ENCODE measurements at places on chromosomes 11 and 22.

- no peaks in the 10 kb centered on the region for H3K27me3 ChIP-seq
- H3K4me1 ChIP-seq, result no peaks in the 10 kb centered on the region
- no peaks in the 10 kb centered on the region for H3K36me3 ChIP-seq
- no peak overlapping the region for H3K27ac ChIP-seq
These were observed 90.4 kb downstream of the WNT7B start for GRCh38 chr22:45886540-45886939.

GRCh38 chr11:57426929-57427726 lies at the start of gene SLC43A3:
TSS of gene SLC43A3 (minus strand) at chr11:57427121. CDS start at chr11:57426172, 949 bp downstream.
- H3K4me1 ChIP-seq, result peaks cover 24% of the 10 kb centered on the region
- DNase-seq, result peak; percentile 36
- H3K4me3 ChIP-seq, result peak within 1 kb of the TSS; percentile 56
- no peaks in the 10 kb centered on the region for H3K27me3 ChIP-seq

- H3K36me3 ChIP-seq, result no peaks in the 10 kb centered on the region
- H3K4me1 ChIP-seq, result peaks cover 28% of the 10 kb centered on the region
- no peak overlapping the region for H3K4me3 ChIP-seq
- no peak for DNase-seq
These were observed 11.3 kb upstream of the TCF20 start for GRCh38 chr22:42281706-42282251.

GRCh38 chr22:19634226-19634975 lies 79.9 kb upstream of the SEPTIN5 start:
- no peak overlapping the region for H3K4me3 ChIP-seq
- no peaks in the 10 kb centered on the region for H3K27me3 ChIP-seq
- no peak overlapping the region for H3K27ac ChIP-seq
- no peak for DNase-seq
- peaks cover 6% of the 10 kb centered on the region for H3K4me1 ChIP-seq

GRCh38 chr22:37661160-37661924 lies 2.8 kb downstream of the PDXP start:
- peaks cover 26% of the 10 kb centered on the region for H3K4me1 ChIP-seq
- no peaks in the 10 kb centered on the region for H3K27me3 ChIP-seq
- H3K36me3 ChIP-seq, result no peaks in the 10 kb centered on the region
- no peak for DNase-seq
- H3K4me3 ChIP-seq, result no peak overlapping the region

- no peak for DNase-seq
- no peak overlapping the region for H3K27ac ChIP-seq
- no peaks in the 10 kb centered on the region for H3K27me3 ChIP-seq
- H3K36me3 ChIP-seq, result no peaks in the 10 kb centered on the region
These were observed 39.6 kb downstream of the LIF start for GRCh38 chr22:30206944-30207343.

GRCh38 chr11:69073469-69073868 lies 24.7 kb downstream of the TPCN2 start:
- no peaks in the 10 kb centered on the region for H3K4me1 ChIP-seq
- no peak overlapping the region for H3K27ac ChIP-seq
- H3K36me3 ChIP-seq, result peaks cover 41% of the 10 kb centered on the region
- DNase-seq, result no peak

DNA sequence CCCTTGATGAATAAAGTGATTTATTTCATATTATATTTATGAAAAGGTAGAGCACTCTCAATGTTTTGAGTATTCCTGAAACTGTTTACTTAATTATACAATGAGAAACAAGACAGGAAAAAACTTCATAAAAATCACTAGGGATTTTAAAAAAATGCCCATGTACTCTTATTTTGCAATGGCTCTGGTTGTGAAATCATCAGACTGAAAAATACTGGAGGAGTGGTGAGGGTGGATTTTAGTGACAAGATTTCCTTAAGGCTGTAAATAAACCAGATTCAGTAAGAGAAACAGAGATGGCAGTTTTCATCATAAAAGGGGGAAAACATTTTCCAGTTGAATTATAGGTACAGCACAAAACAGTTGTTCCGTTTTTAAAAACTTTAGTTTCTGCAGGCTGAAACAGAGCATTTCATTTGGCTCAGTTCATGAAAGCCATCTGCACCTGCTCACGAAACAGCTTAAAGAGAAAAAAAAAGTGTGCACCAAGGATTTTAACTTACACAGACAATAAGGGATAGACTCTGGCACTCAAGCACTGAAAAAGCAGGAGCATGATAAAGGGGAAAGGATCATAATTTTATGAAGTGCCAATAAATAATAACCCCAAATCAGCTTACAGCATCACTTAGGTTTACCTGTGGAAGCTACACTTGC lies 100.7 kb downstream of the MAML2 start:
- peaks cover 8% of the 10 kb centered on the region for H3K4me1 ChIP-seq
- peak overlapping the region; percentile 72 for H3K27ac ChIP-seq
- no peak for DNase-seq
- no peaks in the 10 kb centered on the region for H3K36me3 ChIP-seq
- peak overlapping the region; percentile 63 for H3K4me3 ChIP-seq
- no peaks in the 10 kb centered on the region for H3K27me3 ChIP-seq
